Ureter (tissue), 1 donor: ENCODE measurements at places on chromosomes 3 and 15.

DNA sequence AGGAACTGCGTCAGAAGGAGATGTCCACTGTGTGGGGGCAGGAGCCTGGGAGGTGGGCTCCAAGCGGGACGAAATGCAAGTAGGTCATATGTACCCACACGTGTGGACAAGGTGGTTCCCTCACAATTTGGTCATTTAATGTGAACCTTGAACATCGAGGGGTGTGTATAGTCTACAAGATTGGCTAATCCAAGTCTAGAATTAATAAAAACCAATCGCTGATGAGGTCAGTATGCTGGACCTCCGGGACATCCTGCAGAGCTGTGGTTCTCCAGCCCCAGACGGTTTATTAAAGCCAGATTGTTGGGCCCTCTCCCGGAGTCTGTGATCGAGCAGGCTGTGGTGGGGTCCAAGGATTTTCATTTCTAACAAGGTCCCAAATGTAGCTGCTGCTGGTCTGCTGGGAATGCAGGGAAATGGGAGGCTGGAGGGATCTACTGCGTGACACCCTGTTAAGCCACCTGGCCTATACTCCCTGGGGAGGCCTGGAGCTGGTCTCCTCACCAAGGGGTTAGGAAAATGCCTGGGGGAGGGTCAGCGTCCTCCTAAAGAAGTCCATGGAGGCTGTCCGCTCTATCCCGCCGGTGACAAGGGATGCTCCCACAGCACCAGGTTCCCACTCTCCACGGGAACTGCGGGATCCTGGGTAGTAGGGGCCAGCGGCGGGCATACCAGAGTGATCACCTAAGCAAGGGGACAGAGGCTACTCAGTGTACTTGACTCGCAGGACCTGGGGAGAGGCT, 25.1 kb downstream of the PCSK6 start:
- DNase-seq, result no peak

DNA sequence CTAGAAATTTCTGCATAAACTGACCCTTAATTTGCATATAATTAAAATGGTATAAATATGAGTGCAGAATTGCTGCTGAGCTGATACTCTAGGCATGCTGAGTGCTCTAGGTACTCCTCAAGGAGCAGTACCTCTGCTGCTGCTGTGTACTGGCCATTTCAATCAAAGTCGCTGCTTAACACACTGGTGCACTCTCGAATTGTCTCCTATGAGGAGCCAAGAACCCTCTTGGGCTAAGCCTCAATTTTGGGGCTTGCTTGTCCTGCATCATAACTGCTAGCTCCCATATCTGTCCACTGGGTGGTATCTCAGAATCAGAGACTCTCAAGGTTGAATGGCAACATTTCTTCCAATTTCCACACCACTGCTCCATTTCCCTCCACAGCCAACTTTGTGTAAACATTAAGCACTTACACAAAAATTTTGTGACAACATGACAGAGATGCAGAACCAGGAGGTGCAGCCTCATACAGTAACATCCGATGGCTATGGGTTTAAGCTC, 82.5 kb downstream of the XXYLT1 start:
- DNase-seq, result no peak

DNA sequence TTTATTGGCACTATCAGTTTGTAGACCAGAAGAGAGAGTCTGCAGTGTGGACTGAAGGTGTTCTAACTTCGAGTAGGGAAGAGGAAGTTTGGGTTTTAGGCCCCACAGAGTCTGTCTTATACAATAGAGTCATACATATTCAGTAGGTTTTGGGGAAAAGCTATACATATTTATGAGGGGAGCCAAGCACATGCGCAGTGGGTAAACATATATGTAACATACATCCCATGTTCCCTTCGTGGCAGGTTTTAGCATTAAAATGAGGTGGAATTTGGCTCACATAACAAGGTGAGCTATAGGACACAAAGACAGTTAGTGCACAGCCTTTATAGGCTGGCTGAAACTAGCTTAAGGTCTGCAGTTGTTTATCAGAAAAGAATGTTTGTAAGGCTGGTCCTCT, 4.9 kb downstream of the GALK2 start:
- DNase-seq, result no peak

- DNase-seq, result no peak
Observed at GRCh38 chr3:154427685-154428285, 2.2 kb downstream of the GPR149 start.

GRCh38 chr3:81518945-81519344, 242.5 kb downstream of the GBE1 start:
- no peak for DNase-seq

DNA sequence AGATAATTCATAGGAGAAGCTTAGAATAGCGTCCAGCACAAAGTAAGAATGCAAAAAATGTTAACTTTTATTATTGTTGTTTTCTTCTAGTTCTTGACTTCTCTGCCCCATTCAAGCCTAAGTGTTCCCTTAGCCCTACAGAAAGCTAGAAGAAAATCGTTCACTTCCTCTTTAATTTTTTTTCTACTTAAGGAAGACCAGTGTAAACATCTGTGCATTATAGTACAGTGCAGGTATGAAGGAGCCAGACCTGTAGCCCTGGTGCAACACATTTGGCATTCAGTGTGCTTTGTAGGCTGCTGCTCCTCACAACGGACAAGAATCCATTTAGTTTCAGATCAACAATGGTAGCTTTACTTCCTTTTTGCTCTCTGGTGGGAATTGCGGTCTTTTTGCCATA, 127.8 kb upstream of the SLC7A14 start:
- DNase-seq, result no peak

DNA sequence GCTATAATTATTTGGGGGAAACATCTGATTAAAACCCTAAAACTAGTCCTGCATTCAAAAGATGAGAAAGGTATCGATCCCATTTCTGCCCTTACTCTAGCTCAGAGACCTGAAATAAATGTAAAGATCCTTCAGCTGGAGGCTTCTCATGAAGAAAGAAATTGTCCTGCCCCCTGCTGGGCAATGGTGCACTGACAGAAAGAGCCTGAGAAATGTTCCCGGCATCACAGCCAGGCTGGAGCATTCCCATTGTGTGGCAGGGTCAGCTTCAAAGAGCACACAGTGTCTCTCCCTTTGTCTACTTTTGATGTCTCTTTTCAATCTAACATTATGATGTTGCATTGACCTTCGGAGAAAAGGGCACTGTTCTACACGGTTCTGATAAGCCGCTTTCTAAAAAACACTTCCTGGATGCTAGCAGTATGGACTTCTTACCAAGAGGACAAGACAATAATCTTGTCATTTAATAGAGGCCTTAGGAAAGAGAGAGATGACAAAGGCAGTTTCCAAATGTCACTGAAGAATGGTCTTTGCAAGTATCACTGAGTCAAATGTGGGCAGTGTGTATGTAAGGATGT, 287.5 kb downstream of the MAGI1 start:
- DNase-seq, result peak; percentile 44

GRCh38 chr3:66138336-66139313, 82.2 kb upstream of the SLC25A26 start:
- peak; percentile 50 for DNase-seq

DNA sequence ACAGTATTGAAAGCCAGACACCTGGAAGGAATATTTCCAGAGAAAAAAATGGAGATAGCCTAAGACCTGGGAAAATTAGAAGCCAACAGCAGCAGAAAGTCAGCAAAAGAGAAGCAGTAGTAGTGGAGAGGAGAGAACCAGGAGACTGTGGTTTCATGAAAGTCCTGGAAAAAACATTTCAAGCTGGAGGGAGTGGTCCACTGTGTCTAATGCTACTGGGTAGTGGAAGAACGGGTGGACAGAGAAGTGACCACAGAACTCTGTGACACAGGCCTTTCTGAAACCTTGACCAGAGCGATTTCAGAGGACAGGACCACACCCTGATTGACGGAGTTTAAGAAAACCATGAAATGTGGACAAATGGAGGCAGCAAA, 15.3 kb upstream of the SH3BP5 start:
- no peak for DNase-seq

- no peak for DNase-seq
Observed at GRCh38 chr15:36950371-36950770, 150.0 kb downstream of the MEIS2 start.

DNA sequence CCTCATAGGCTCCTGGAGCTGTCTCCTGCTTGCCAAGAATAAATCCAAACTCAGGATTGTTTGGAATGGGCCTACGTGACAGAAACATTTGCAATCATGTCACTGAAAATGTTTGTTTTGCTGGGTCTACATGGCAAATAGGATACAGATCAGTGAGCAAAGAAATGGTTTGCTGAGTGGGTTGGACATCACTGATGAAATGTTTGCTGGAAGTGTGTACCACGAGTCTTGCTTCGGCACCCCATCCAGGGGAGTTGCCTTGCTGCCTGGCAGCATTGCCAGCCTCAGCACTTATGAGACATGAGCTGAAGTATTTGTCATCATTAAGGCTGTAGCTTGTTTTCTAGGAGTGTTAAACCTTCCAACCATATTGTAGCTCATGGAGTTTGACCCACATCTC, 213.3 kb upstream of the CFAP20DC start:
- DNase-seq, result no peak

GRCh38 chr3:154188846-154189245, 67.7 kb downstream of the ARHGEF26 start:
- DNase-seq, result no peak

DNA sequence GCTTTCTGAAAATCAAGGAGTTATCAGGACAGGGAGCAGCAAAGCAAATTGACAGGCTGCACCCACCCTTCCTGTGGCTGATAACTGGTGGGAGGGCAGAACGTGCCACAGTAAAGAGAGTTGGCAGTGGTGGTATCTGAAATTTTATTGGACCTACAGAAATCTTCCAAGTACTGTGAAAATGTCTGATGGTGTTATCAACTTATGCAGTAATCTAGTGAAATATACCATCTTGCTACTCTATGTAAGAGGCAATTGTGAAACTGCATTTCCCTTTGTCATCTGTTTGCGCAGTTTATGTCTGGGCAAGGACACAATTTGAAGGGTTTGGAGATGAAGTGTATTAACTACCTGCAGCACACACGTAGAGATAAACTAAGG, 1.5 kb downstream of the PLCL2 start:
- no peak for DNase-seq

DNA sequence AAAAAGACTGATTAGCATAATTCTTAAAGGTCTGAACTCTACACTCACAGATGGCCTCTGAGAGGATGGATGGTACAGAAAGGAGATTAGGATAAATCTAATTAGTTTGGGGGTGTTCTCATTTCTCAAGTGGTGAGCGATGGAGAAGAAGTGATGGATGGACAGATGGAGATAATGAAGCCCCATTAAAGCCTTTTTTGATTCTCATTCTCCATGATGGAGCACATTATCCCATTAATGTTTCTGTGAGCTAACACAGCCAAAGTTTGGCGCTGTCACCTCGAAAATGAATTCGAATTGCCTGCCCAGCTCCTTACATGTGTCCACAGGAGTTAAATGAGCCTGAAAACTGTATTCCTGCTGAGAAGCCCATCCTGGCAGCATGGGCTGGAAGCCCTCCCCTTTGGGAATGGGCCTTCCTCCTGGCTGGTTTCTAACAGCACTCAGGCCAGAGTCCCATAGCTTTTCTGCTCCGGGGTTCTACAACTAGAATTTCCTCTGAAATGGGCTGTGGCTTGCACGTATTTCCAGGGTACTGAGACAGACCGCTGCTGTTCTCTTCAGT, 726.0 kb upstream of the CFAP20DC start:
- DNase-seq, result no peak

GRCh38 chr3:48852151-48852550, 4.5 kb upstream of the PRKAR2A start:
- DNase-seq, result no peak

DNA sequence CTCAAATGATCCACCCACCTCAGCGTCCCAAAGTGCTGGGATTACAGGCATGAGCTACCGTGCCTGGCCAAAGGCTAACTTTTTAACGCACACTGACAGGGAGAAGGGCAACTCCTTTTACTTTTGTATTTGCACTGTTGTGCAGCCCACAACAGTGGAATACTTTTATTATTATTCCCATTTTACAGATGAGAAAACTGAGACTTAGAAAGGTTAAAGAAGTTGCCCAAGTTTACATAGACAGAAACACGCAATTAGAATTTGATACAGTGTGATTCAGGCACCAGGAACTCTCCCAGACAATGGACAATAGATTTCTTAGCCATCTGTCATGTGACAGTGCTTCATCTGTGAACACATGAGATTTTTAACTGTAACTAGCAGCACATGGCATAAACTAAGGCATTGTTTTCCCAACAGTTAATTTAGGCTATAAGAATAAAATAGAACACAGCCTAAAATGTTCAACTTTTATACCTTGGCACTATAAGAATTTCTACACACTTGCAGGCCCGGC, 18.8 kb downstream of the STAG1 start:
- no peak for DNase-seq

- no peak for DNase-seq
Observed at GRCh38 chr3:191363221-191363620, 32.9 kb upstream of the UTS2B start.

DNA sequence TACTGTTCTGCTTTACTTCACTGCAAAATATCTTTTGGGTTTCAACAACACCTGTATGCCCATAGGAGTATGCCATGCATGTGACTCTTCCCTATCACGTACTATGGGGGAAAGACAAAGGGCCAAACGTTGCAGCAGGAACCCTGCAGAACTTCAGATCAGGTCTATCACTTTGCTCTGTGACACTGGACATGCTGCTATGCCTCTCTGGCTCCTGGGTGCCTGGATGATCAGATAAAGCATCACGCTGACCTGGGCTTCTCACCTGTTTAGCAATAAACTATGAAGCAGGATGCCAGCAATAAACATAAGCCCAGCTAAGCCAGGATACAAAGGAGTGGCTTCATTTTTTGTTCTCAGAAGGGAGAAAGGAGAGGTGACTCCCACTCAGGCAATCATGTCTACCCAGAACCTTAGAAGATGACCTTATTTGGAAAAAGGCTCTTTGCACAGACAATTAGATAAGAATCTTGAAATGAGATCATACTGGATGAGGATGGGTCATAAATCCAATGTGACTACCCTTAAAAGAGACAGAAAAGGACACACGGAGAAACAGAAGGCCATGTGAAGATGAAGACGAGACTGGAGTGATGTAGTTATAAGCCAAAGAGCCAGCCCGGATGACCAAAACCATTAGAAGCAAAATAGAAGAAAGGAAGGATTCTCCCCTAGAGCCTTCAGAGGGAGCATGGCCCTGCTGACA, 19.3 kb downstream of the POMGNT2 start:
- no peak for DNase-seq

DNA sequence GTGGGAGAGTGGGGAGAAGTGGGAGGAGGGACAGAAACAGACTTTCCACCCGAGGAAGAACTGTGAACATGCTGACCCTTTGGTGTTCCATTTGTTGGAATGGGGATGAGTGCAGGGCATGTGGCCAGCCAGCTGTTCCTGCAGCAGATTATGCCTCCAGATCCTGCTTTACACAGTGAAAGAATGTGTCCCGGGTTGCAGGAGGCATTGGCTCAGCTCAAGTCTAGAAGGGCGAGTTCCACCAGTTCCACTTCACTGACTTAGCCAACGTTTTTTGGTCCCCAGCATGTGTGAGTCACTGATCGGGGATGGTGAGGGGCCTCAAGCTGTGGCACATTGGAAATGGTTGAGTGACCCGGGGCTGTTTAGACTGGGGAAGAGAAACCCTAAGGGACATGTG, 307.0 kb upstream of the ROPN1 start:
- peak; percentile 54 for DNase-seq

GRCh38 chr3:35932995-35933394, 293.7 kb downstream of the ARPP21 start:
- no peak for DNase-seq

- no peak for DNase-seq
Observed at GRCh38 chr3:26989037-26989436, 366.5 kb downstream of the LRRC3B start.
